ENCODE measurements at places on chromosomes 3 and 15.

GRCh38 chr15:84625123-84625522, 24.3 kb downstream of the ZSCAN2 start:
- DNase-seq: no peak

DNA sequence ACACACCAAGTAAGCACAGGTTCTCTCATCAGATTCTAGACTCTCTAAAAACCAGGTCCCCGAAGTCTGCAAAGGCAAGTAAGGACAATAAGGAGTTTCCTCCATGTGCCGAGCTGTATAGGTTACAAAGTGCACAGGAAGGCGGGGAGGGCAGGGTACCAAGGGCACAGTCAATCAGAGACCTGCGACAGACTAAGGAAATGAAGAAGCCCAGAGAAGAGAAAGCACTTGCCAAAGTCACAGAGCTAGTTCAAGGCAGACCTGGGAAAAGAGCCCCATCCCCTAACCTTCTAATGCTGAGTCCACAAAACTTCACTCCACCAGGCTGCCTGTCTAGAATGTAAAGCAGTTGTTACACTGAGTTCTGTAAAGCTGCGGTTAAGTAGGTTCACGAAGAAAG, 1.7 kb downstream of the SEC13 start:
- DNase-seq: no peak

GRCh38 chr3:169186596-169186995, 476.9 kb downstream of the MECOM start:
- no peak for DNase-seq

- DNase-seq: no peak
These were observed 30.8 kb downstream of the CMSS1 start for GRCh38 chr3:99848433-99848832.

- DNase-seq: no peak
These were observed 45.4 kb downstream of the SOX14 start for GRCh38 chr3:137809509-137809908.

DNA sequence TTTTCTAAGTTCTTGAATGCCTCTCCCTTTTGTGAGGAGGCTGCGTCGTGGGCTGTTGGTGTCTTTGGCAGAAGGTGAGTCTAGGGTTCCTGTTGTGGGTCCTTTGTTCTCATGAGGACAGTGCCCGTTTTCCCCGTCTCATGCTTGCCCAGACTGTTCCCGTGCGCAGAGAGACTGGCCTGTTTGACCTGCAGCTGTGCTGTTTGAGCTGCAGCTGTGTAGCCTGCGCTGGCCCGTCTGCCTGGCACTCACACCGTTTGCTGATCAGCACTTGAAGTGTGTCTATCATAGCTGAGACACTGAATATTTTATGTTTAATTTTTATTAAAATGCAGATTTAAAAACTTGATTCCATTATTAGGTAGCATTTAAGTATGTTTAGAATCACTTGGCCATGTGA, 9.9 kb downstream of the GOLGA6L2 start:
- no peak for DNase-seq

DNA sequence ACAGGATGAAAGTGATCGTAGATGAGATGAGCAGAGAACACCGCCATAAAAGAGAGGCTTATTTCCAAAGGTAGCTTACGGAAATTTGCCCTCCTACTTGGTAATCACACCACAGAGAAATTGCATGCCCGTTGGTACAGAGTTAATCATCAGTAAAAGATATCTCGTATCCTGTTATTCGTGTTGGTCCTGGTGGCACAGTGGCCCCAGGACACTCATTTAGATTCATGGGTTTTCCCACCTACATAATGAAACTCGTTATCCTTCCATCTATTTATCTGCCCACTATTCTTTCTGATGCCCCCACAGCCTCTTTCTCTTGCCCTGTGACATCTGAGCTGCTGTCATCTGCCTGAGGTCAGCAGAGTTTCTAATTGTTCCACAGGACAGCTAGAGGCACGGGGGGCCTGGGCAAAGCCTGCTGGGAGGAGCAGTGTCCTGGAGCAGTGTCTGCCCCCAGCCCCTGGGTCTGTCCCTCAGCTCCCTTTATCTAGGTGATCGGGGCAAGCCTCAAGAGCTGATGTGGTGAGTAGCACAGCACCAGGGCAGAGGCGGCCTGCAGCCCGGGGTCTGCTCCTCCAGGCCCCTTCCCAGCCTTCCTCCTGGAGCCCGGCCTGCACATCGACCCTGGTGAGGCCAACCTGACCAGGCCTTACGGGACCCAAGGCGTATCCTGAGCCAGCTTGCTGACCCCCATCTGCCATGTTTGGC, 42.2 kb downstream of the PXYLP1 start:
- no peak for DNase-seq

DNA sequence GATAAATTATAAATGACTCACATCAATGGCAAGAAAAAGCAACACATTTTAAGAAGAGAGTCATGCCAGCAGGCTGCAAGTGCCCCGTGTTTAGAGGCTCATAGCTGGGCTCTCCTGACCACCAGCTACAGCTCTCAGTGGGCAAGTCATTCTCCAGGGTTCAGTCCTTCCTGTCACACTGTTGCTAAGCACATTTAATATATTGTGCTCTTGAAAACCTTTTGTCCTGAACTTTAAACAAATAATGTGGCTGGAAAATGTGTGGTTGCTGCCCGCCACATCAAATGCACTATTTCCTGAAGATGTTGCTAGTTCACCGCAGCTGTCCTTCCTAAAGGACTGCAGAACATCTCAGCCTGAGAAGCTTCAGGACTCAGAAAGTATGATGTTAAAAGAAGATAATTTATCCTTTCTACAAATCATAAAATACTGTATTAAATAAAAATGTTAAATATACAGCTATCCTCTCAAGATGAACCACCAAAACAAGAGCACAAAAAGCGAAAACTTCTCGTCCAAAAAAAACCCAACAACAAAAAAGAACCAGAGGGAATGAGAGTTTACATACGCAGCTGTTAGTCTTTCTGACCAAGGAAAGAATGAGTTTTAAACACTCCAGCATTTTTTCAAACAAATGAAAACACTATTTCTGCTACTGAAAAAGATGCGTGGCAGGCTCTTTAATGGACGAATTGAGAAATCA, 951 bp downstream of the TARS3 start:
- no peak for DNase-seq

DNA sequence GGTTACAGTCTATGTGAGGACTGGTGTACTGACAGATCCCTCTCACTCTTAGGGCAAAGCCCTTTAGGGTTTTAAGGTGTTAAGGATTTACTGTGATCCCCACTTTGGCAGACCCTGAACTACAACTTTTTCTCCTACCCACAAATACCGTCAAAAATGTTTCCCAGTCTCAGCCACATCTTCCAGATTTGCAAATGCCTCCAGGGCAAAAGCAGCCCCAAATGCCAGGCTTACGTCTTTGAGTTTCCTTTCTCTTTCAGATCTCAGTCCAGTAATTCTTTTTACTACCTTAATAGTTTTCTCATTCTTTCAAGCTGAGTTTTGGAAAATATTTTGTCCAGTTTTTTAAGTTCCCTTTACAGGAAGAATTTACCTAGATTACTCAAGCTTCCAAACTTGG, 13.4 kb upstream of the ITGA11 start:
- DNase-seq: no peak

DNA sequence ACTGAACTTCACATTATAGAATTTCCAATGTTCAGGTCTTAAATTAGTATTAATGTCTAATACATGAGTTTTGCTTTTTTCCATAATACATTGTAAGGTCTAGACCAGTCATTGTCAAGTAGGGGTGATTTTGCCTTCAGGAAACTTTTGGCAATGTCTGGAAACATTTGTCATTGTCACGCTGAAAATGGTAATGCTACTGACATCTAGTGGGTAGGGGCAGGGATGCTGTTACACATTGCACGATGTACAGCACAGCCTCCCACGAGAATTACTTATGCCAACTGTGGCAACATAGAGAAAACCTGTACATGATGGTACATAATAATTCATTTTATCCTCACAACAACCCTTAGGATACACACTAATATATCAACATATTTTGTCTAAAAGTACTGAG, 384.1 kb downstream of the CADM2 start:
- no peak for DNase-seq

- DNase-seq: no peak
These were observed 4.2 kb upstream of the MEIS2 start for GRCh38 chr15:37104424-37104981.

- no peak for DNase-seq
These were observed 200.1 kb downstream of the KCNMB2 start for GRCh38 chr3:178736300-178736699.

GRCh38 chr3:40768046-40768445, 243.3 kb downstream of the ZNF621 start:
- no peak for DNase-seq

DNA sequence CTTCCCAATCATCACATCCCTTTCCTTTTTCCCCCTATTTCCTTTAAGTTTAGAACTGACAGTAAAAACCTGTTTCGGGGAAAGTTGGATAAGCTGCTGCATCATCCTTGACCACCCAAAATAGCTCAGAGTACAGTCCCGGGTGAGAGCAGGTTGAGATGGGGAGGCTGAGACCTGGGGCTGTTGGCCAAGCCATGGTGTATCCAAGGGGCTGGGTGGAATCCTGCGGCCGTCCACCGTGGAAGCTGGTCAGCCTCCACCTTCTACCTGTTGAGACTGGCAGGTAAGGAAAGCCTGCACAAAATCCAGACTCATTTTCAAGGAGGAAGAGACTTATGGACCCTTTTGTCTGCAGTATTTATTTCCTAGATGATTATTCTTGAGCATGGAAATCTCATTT, 128.2 kb upstream of the PLXNA1 start:
- no peak for DNase-seq

- no peak for DNase-seq
These were observed 48.7 kb downstream of the SETMAR start for GRCh38 chr3:4351872-4352271.

- DNase-seq: no peak
These were observed at the start of gene PTX3 for GRCh38 chr3:157436583-157437291. PTX3 (plus strand) TSS chr3:157436850; CDS start chr3:157436934, 84 bp downstream.

DNA sequence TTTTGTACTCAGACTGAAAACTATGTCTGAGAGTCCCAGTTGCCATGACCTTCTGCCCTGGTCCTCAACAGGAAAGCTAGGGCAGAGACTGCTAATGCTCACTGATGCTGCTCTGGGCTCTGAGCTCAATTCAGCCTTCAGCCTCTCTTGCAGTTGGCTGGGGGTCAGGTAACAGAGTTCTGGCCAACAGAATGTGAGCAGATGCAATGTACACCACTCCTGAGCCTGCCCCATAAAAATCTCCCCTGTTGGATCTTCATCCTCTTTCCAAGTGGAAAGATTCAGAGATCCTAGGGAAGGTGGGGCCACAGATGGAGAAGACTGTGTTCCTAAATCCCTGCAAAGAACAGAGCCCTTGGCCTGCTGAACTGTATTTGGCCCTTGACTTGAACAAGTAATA, 87.8 kb downstream of the PDZRN3 start:
- DNase-seq: no peak

GRCh38 chr3:140927279-140928069, 14.2 kb upstream of the SLC25A36 start:
- DNase-seq: no peak

DNA sequence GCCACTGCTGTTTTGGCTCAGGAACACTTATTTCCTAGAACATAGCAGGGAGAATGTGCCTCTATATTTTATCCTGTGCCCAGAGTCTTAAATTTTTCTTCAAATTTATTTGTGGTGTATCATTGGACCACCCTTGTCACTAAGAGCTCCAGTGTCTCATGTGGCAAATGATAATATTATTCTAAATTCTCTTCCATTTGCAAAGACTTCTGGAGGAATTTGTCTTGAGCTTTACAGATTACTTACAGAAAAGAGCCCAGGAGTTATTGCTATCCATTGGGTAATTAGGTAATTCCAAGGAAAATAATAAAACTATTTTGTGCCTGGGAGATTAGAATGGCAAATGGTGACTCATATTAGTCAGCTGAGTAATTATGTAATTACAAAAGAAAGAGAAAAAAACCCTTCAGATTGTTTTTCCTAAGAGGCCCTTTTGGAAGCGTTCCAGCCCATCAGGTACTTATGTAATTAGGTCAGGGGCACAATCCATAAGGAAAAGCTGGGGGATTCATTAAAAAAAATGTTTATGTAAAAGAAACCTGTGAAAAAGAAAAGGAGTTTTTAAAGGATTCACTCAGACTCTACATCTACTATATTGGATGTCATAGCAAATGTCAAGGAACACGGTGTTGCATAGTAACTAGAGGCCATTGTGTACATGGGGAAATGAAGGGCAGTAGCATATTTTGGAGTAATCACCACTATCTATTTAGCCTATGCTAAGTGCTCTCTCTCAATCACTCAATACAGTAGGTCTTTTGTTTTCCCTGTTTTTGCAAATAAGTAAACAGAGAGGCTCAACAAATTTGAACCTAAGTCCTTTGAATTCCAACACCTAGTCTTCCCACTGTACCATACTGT, 380.9 kb upstream of the RARB start:
- DNase-seq: no peak

DNA sequence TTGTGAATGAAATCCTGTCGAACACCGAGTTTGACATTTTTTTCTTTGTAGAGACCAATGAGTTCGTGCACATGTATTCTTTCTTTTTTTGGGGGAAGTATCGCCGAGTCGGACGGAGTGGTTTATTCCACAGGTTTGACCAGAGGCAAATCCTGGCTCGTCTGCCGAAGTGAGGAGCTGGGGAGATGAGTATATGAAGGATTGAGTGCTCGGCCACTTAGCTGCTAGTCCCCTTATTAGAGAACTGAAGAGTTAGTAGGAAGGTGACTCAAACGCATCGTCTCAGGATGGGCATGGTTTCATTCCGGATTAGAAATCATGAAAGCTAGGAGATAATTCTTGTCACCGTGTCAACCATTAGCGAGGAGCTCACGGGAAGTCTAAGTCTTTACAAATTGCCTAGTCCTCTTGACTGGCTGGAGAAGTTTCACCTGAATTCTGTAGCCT, 154.7 kb upstream of the GOLIM4 start:
- no peak for DNase-seq

DNA sequence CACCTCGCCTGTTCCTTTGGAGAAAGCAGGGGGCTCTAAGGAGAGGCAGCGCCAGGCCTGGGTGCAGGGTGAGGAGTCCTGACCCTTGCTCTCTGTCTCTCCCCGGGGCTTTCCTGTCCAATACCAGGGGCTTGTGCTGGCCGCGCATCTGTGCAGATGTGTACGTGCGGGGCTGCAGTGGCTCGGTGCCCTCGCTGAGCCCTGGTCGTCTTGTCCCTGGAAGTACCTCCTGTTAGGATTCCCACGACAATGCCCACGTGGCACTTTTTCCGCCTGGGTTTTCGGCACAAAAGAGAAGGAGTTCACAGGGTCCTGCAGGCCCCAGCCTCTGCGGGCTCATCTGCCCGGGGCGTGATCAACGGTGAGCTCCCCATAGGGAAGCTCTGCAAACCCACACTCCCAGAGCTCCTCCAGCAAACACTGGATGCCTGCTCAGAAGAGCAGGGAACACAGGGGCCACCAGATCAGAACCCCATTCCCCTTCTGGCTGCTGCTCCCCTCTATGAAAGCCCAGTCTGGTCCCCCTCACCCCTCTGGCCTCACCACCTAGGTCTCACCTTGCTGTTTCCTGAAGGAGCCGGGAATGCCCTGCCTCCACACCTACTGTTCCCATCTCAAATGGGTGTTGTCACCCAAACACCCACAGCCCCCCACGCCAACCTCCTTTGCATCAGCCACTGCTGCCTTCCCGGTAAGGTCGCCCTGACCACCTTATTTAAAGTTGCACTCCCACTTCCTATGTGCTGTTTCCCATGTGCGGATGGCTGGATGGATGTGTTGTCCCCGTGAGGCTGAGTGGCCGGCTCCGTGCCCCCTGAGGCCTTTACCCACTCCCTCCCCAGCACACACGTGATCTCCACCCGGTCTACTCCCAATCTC, 62.6 kb upstream of the PRR20G start:
- DNase-seq: no peak

All from activated CD4-positive, alpha-beta T cell treated with anti-CD3 and anti-CD28 coated beads for 24 hours (primary cell).